ENCODE measurements at places on chromosomes 3 and 15. TPM values are rescaled to one million over a fixed set of nuclear protein-coding genes. Genes with fewer than 3 reads are reported as not detected.

GRCh38 chr3:189001559-189001958, 170.2 kb upstream of the TPRG1 start:
- H3K27ac ChIP-seq: no peak overlapping the region
- H3K4me1 ChIP-seq: no peaks in the 10 kb centered on the region
- H3K4me3 ChIP-seq: no peak overlapping the region
- H3K36me3 ChIP-seq: no peaks in the 10 kb centered on the region

DNA sequence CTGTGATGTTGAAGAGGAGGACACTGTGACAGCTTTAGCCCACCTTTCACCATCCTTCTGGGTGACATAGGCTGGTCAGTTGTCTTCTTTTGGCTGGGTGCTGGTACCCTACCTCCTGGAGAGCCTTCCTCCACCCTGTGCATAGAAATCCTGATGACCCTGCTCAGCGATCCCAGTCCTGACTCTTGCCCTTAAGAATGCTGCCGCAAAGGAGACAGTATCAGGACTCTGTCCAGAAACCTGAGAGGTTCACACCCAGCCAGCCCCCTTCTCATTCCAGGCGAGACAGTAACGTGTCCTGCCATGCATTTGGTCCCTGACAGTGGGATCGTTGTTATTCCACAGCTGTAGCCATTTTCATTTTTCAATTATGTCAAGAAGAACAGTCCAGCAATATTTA, 312.8 kb upstream of the CHRM5 start:
- H3K4me1 ChIP-seq: no peaks in the 10 kb centered on the region
- no peaks in the 10 kb centered on the region for H3K36me3 ChIP-seq
- H3K4me3 ChIP-seq: no peak overlapping the region
- H3K27me3 ChIP-seq: peaks cover 5% of the 10 kb centered on the region

DNA sequence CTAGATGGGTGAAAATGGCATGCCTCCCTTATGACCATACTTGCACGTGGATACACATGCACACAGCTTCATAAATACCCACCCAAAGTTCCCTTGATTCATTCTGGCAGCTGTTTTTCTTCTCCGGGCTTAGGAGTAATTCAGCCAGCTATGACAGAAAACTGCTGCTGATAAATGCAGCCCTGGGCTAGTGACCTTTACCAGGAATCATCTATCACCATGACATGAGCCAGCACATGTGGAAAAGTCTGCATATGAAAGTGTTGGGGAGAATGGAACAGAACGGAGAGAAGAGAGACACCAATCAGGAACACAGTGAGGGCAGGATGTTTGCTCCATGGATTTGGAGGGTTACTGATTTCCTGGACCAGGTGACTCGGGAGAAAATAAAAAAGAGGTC, 706.3 kb downstream of the PDCD6IP start:
- H3K27me3 ChIP-seq: peaks cover 2% of the 10 kb centered on the region
- H3K27ac ChIP-seq: no peak overlapping the region
- no peak for DNase-seq

GRCh38 chr15:91605576-91605975, 247.9 kb upstream of the SLCO3A1 start:
- H3K4me1 ChIP-seq: no peaks in the 10 kb centered on the region
- H3K36me3 ChIP-seq: no peaks in the 10 kb centered on the region
- no peak overlapping the region for H3K4me3 ChIP-seq
- no peak overlapping the region for H3K27ac ChIP-seq
- no peak for DNase-seq

GRCh38 chr3:146322216-146322817, 71.4 kb upstream of the PLSCR4 start:
- no peak overlapping the region for H3K4me3 ChIP-seq
- peaks cover 6% of the 10 kb centered on the region for H3K4me1 ChIP-seq
- no peak overlapping the region for H3K27ac ChIP-seq
- no peak for DNase-seq

- peaks cover 31% of the 10 kb centered on the region for H3K4me1 ChIP-seq
- H3K36me3 ChIP-seq: peaks cover 14% of the 10 kb centered on the region
- no peaks in the 10 kb centered on the region for H3K27me3 ChIP-seq
- H3K4me3 ChIP-seq: no peak overlapping the region
Measured at GRCh38 chr15:49215768-49216739, 46.0 kb downstream of the GALK2 start.

DNA sequence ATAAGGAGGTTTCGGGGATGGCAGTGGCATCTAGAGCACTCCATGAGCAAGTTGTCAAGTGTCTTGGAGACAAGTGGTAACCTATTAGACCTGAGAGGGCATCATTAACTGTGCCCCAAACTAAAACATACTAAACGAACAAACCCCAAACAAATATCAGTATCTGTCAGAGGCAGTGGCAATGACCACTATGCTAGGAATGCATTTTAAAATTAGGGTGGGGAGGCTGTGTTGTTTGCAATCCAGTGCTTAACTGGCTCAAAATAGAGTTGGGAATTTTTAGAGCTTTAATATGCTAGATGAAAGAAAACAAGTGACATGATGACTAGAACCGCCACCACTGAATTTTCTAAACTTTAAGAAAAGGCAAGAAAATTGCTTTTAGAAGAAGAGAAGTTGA, 51.8 kb upstream of the TPRG1 start:
- H3K27ac ChIP-seq: no peak overlapping the region
- no peaks in the 10 kb centered on the region for H3K27me3 ChIP-seq
- no peak for DNase-seq
- H3K36me3 ChIP-seq: no peaks in the 10 kb centered on the region

GRCh38 chr3:25573386-25574171, 91.1 kb downstream of the TOP2B start:
- H3K27me3 ChIP-seq: no peaks in the 10 kb centered on the region
- DNase-seq: no peak
- H3K4me3 ChIP-seq: peak overlapping the region; percentile 20
- peaks cover 54% of the 10 kb centered on the region for H3K4me1 ChIP-seq
- H3K36me3 ChIP-seq: peaks cover 1% of the 10 kb centered on the region

GRCh38 chr15:79994615-79995014, 23.6 kb upstream of the BCL2A1 start:
- peaks cover 2% of the 10 kb centered on the region for H3K27me3 ChIP-seq
- no peak overlapping the region for H3K27ac ChIP-seq
- DNase-seq: no peak
- H3K4me3 ChIP-seq: no peak overlapping the region

DNA sequence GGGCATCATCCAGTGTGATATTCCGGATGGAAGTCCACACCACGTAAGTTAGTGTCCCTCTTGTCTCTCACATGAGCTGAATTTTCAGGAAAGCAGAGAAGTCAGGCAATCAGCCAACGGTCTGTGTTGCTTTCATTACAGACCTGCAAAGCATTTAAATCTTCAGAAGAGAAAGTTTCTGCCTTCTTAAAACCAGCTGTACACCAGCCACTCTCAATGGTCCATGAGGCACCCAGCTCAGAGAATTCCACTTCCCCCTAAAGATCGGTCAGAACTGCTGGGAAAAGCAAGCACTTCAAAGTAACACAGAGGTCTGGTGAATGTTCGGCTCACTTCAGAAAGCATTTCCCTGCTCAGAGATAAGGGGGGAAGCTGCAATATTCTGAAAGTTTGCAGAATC, 903.7 kb downstream of the EPHA3 start:
- peak overlapping the region; percentile 74 for H3K27ac ChIP-seq
- no peak overlapping the region for H3K4me3 ChIP-seq
- no peaks in the 10 kb centered on the region for H3K27me3 ChIP-seq
- H3K36me3 ChIP-seq: no peaks in the 10 kb centered on the region
- peaks cover 57% of the 10 kb centered on the region for H3K4me1 ChIP-seq

DNA sequence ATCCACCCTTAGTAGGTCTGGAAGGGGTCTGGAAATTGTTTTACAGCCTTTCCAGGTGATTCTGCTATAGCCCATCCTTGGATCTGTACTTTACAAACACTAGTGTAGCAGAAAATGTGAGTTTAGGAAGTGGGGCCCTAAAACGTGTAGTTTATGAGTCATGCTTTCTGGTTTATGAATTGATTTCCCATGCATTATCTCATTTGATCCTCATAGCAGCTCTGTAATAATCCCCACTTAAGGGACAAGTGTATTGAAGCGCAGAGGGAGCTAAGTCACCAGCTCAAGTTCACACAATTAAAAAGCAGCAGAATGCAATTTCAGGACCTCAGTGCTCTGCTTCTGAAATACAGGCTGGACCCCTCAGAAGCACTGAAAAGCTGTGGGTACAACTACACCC, 22.7 kb upstream of the STARD5 start:
- no peak overlapping the region for H3K27ac ChIP-seq
- H3K36me3 ChIP-seq: no peaks in the 10 kb centered on the region
- peaks cover 4% of the 10 kb centered on the region for H3K27me3 ChIP-seq

- H3K4me1 ChIP-seq: no peaks in the 10 kb centered on the region
- no peak overlapping the region for H3K4me3 ChIP-seq
- DNase-seq: no peak
- H3K36me3 ChIP-seq: peaks cover 6% of the 10 kb centered on the region
- H3K27me3 ChIP-seq: peaks cover 5% of the 10 kb centered on the region
Measured at GRCh38 chr15:27937851-27938250, 161.3 kb downstream of the OCA2 start.

DNA sequence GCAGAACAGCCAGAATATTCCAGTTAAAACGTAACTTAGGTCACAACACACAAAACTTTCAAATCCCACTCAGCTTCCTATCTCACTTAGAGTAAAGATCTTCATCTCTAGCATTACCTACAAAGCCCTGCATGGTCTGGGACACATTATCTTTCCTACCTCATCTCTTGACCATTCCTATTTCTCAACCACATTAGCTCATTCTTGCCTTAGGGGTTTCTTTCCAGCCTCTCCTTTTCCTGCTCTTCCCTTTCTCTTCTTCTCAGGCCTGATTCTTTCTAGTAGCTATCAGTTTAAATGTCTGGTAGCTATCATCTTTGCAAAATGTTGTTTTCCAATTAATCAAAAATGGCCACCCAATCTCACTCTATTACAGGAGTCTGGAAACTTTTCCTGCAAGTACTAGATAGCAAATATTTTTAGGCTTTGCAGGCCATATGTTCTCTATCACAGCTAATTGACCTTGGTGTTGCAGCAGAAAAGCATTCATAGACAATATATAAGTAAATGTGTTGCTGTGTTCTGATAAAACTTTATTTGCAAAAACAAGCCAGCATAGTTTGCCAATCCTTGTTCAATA, 15.1 kb upstream of the CBLB start:
- no peak overlapping the region for H3K4me3 ChIP-seq
- no peaks in the 10 kb centered on the region for H3K36me3 ChIP-seq
- no peak overlapping the region for H3K27ac ChIP-seq
- DNase-seq: no peak

DNA sequence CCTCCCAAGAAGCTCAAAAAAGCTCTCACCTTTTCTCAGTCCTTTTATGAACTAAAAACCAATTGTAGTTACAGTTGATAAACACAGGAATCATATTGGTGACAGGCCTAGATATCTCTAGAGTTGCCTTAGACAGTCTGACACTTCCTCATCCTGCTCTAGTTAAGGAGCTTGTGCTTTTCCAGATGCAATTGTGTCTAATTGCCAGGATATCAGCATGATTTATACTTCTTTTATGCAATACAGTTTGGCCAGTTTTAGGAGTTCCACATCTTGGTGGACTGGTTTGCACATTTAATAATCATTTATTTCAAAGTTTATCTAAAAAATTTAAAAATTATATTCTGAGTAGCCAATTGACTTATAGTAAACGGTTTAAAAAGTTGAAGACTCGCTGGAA, 95.7 kb downstream of the DUT start:
- no peak overlapping the region for H3K27ac ChIP-seq
- peaks cover 62% of the 10 kb centered on the region for H3K36me3 ChIP-seq
- no peak overlapping the region for H3K4me3 ChIP-seq
- no peaks in the 10 kb centered on the region for H3K27me3 ChIP-seq

- peaks cover 56% of the 10 kb centered on the region for H3K4me1 ChIP-seq
- peak overlapping the region; percentile 78 for H3K4me3 ChIP-seq
- no peaks in the 10 kb centered on the region for H3K27me3 ChIP-seq
- H3K36me3 ChIP-seq: peaks cover under 1% of the 10 kb centered on the region
- peak overlapping the region; percentile 95 for H3K27ac ChIP-seq
Measured at GRCh38 chr15:90871139-90871715, 2.8 kb downstream of the FURIN start.

GRCh38 chr3:42856544-42856943, 19.1 kb downstream of the CYP8B1 start:
- peaks cover 16% of the 10 kb centered on the region for H3K36me3 ChIP-seq
- DNase-seq: no peak
- no peak overlapping the region for H3K27ac ChIP-seq
- H3K4me3 ChIP-seq: no peak overlapping the region
- H3K4me1 ChIP-seq: peaks cover 16% of the 10 kb centered on the region

- peaks cover 33% of the 10 kb centered on the region for H3K4me1 ChIP-seq
- peaks cover 2% of the 10 kb centered on the region for H3K36me3 ChIP-seq
- peak overlapping the region; percentile 93 for H3K4me3 ChIP-seq
- DNase-seq: no peak
- H3K27ac ChIP-seq: peak overlapping the region; percentile 97
Measured at GRCh38 chr15:58748852-58749531, 515 bp downstream of the ADAM10 start.

GRCh38 chr3:129745253-129745652, 138.8 kb upstream of the PLXND1 start:
- H3K4me3 ChIP-seq: no peak overlapping the region
- no peaks in the 10 kb centered on the region for H3K36me3 ChIP-seq
- no peak for DNase-seq
- H3K27ac ChIP-seq: peak overlapping the region; percentile 73
- no peaks in the 10 kb centered on the region for H3K27me3 ChIP-seq

Gene PRSS50
- not detected for total RNA-seq

Gene CAV3
- not detected for total RNA-seq

Gene ADAMTS17
- 3.4 TPM for total RNA-seq
